ENCODE measurements at places on chromosomes 2 and 18.

DNA sequence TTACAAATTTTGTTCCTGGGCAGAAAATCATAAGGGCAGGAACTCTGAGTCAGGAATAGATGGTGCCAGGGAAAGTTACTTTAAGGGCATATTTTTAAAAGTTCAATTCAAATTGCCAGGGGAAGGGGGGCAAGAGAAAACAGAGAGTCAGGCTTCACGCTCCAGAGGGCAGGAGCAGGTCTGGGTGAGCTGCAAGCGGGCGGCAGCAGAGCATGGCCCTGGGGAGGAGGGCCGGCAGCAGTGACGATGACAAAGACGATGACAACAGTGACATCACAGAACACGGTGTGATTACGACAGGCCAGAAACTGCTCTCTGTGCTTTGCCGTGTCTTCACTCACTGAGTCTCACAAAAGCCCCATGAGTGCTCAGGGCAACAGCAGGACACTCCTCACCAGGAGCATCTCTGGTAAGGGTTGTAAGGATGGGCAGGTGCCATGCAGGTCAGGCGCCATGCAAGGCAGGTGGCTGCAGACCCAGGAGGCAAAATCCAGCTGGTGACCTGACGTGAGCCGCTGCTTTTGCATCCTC lies 23.3 kb downstream of the CHST10 start:
- DNase-seq = no peak

- DNase-seq = no peak
Observed at GRCh38 chr2:240856151-240856980, 12.3 kb upstream of the AGXT start.

GRCh38 chr2:193523662-193524061 lies 1328.9 kb upstream of the TMEFF2 start:
- no peak for DNase-seq

- DNase-seq = no peak
Observed at GRCh38 chr2:12463189-12463588, 253.5 kb upstream of the TRIB2 start.
